GM12892 (cell line): ENCODE measurements at places on chromosomes 13 and 19.
A peak's percentile ranks its signal among the peaks of the same experiment; 100 is the strongest.

DNA sequence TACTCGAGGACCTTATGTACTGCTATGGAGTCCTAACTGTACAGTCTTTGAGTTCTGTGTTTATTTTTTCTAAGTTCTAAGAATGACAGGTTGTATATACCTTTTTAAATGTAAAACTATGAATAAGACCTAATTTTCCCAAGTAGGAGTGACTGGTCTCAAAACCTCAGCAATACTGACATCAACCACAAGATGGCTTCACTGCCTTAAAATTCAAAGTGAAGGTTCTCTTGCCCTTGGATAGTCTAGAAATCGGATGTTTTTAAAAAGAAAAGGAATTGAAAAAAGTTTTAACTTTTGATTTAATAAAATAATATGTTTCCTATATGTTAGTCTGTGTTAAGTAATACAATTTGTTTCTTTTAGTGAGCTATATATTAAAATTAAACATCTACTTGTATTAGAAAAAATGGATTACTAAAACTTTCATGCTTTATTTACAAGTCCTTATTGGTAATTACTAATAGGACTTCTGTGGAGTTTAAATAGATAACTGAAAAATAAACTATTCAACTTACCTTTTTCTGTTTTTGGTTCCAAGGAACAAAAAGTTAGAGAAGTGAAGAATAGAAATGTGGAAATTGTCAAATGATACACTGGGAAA is 52.0 kb downstream of the TDRD3 start:
- DNase-seq = no peak

- no peak for DNase-seq
These were observed 4.7 kb downstream of the CRLF1 start for GRCh38 chr19:18601875-18602274.

DNA sequence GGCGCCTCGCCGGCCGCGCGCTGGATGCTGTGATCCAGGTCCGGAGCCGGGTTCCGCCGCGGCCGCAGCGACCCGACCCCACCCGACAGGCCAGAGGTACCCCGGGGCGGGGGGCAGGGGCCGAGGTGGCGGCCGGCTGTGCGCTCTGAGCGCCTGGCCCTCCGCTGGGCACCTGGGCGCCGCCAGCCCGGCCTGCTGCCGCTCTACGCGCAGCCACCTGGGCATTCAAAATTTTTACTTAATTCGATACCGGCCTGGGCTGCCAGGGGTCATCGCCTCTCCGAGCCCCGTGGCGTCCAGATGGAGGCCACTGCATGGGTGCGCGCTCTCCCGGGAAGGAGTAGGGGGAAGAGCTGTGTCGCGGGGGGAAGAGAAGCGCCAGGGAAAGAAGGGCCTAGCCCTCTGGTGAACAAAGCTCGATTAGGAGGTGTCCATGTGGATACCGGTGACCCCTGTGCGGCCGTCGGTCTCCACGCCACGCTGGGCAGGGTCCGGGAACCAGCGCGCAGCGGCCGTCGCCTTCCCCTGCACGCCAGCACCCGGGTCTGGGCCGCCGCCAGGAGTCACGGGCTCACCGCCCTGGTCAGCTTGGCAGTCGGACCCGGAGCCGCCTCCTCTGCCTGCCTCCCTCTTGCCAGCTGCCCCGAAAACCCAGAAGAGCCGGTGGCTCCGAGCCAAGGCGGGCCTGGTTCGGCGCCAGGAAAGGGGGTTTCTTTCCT is 666 bp downstream of the BIVM start:
- peak; percentile 23 for DNase-seq

DNA sequence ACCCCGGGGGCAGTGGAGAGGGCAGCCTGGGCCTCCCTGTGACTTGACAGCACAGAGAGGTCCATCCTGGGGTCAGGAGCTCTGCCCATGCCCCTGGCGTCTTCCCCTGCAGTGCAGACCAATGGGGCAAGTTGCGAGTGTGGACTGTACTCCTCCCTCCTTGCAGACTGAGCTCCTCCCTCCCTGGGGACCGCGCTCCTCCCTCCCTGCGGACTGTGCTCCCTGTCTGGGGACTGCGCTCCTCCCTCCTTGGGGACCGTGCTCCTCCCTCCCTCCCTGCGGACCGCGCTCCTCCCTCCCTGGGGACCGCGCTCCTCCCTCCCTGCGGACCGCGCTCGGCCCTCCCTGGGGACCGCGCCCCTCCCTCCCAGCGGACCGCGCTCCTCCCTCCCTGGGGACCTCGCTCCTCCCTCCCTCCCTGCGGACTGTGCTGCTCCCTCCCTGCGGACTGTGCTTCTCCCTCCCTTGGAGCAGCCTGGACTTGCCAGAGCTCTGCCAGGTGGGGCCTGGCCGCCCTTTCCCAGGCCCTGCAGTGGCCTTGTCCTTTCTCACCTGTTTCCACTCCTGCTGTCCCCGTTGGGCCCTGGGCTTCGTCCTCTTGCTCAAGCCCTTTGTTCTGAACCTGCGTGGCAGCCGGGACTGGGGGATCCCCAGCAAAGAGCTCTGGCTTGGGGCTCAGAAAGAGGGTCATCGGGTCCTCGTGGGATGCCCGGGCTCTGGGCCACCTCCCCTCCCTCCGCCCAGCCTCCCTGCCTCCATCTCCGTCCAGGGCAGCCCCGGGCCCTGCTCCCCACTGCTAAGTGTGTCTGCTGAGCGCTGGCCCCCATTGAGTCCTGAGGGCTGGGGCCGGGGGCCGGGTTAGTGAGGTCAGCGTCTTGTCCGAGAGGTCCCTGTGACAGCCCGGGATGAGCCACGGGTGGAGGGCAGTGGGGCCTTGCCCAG is 6.8 kb downstream of the GAMT start:
- DNase-seq = no peak

- DNase-seq = no peak
These were observed 3.5 kb downstream of the KCNA7 start for GRCh38 chr19:49069026-49069425.

- DNase-seq = no peak
These were observed 58.5 kb downstream of the CEBPG start for GRCh38 chr19:33432015-33432414.

- DNase-seq = peak; percentile 49
These were observed 6.3 kb upstream of the ZNF69 start for GRCh38 chr19:11881151-11881800.

- DNase-seq = no peak
These were observed 7.9 kb downstream of the MLLT1 start for GRCh38 chr19:6271721-6272410.

DNA sequence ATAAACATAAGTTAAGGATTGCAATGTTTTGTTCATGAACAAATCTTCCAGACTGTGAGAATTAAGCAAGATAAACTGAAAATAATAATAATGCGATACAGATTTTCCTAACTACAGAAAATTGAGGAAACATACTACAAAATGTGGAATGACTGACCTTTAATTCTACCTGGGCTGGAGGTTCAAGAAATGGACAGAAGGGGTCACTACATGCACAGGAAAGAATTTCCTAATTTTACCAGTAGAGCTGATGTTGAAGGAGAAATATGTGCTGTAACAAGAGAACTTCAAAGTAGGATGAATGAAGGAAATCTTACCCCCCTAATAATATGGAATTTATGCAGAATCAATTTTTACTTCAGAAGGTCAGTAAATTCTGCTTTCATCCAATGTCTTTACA is 62.3 kb downstream of the ZNF627 start:
- DNase-seq = no peak

GRCh38 chr19:40756502-40757110 is 5.6 kb downstream of the SNRPA start:
- DNase-seq = no peak

GRCh38 chr19:15445807-15446376 is 3.9 kb downstream of the WIZ start:
- no peak for DNase-seq

- DNase-seq = no peak
These were observed 25.4 kb downstream of the ALG5 start for GRCh38 chr13:36973621-36974295.

DNA sequence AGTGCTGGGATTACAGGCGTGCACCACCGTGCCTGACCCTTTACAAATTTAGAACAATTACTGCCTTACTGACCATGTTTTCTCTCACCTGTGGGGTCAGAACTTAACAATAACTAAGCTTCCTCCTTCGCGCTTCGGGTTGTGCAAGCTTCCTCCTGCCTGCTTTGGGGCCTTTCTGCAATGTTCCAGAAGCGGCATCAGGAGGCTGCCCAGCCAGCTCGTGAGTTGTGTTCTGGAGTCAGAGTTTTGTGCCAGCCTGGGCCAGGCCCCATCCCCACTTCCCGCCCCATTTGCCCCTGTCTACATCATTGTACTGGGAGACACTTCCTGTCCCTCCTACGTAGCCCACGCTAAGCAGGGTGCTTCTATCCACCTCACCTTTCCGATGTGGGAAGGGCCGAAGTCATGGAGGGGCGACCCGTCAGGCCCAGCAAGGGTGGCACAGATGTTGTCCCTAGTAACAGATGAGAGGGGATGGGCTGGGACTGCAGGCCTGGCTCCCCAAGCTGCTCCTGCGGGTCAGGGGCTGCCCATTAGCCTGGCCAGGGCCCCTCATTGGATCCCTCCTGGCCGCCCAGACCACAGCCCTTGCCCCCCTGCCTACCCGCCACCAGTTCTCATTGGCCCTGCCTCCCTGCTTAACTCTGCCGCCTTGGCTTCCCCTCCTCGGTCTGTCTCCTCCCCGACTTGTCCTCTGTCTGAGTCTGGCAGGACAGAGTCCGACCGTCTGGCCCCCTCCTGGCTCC is 13.4 kb downstream of the UHRF1 start:
- no peak for DNase-seq

GRCh38 chr19:37925212-37925611 is 18.2 kb downstream of the SIPA1L3 start:
- DNase-seq = no peak

GRCh38 chr13:112509190-112509589 is 78.8 kb downstream of the TUBGCP3 start:
- no peak for DNase-seq

DNA sequence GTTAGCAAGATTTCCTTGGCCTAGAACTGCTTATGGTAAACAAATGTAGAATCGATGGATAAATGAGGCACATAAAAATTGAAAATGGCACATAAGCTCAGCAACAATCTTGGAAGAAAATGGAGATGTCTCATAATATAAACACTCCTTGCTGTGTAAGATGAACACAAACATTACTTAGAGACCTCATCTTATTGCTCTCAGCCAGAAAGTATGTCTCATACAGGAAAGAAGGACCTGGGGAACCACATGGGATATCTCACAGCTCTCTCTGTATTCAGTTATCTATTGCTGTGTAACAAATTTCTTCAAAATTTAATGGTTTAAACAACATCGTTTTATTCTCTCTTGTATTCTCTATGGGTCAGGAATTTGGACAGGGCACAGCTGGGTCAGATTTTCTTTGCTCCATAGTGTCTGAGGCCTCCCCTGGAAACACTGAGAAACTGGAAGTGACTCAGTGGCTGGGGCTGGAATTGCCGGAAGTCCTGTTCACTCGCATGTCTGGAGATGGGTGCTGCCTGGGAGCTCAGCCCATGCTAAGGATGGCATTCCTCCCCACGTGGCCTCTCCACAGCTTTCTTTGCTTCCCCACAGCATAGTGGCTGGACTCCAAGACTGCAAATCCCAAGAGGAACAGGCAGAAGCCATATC is 105.1 kb downstream of the NUFIP1 start:
- no peak for DNase-seq

DNA sequence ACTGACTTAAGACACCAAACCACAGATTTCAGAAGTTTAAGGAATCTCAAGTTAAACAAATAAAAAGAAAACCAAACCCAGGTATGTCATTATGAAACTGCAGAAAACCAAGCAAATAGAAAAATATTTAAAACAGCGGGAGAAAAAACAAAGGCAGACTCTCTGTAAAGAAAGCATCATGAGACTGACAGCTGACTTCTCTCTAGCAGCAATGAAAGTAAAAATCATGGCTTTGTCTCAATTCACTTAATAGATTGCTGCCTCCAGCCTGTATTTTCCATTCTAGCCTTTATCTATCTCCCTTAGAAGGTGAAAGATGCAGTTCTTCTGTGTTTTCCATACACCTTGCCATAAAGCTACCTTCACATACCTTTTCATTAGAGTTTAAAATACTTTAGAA is 131.1 kb upstream of the IPO5 start:
- DNase-seq = no peak

DNA sequence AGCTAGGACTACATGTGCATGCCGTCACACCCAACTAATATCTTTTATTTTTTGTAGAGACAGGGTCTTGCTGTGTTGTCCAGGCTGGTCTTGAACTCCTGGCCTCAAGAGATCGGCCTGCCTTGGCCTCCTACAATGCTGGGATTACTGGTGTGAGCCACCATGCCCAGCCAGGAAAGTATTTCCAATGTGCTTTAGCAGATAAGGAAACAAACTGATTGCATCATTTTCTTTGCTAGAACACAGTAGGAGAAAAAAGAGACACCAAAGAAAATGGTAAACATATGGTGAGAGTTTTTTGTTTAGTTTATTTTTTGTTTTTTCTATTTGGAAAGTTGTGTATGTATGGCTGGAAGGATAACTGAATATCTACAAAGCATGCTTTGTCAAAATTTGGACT is 46.9 kb upstream of the AKAP11 start:
- DNase-seq = no peak

GRCh38 chr13:27792393-27793218 is at the start of gene GSX1:
TSS of gene GSX1 (plus strand) at chr13:27792483. CDS start at chr13:27792691, 208 bp downstream.
- no peak for DNase-seq
